Spinal cord (tissue), 10 donors: ENCODE measurements at places on chromosomes 12 and 14. TPM values are rescaled to one million over a fixed set of nuclear protein-coding genes. Genes with fewer than 3 reads are reported as not detected.

CNOT2 gene
- 155 TPM for total RNA-seq

SERPINA10 gene
- not detected for total RNA-seq

PPP4R4 gene
- 13.9 TPM for total RNA-seq

SLC25A47 gene
- total RNA-seq: not detected

FOXA1 gene
- total RNA-seq: 2.7 TPM

NAA25 gene
- 19.6 TPM for total RNA-seq

BCL2L2 gene
- 22.4 TPM for total RNA-seq

HOXC12 gene
- total RNA-seq: not detected

SLC7A7 gene
- total RNA-seq: 8.8 TPM

CLEC4A gene
- total RNA-seq: 3.0 TPM

ERBB3 gene
- 41.1 TPM for total RNA-seq

GAS2L3 gene
- total RNA-seq: 121 TPM

LGMN gene
- total RNA-seq: 118 TPM
